Adrenal gland (tissue), 19 donors: ENCODE measurements at places on chromosomes 3 and 15. TPM values are rescaled to one million over a fixed set of nuclear protein-coding genes. Genes with fewer than 3 reads are reported as not detected.

The CDV3 gene
- total RNA-seq: 124 TPM

The KBTBD8 gene
- total RNA-seq: 0.84 TPM

The ITGB5 gene
- 172 TPM for total RNA-seq

GRCh38 chr3:188979669-188980310 lies 192.0 kb upstream of the TPRG1 start:
- DNase-seq: no peak

- DNase-seq: no peak
These were observed 232.0 kb upstream of the RASGRP1 start for GRCh38 chr15:38796589-38796988.

DNA sequence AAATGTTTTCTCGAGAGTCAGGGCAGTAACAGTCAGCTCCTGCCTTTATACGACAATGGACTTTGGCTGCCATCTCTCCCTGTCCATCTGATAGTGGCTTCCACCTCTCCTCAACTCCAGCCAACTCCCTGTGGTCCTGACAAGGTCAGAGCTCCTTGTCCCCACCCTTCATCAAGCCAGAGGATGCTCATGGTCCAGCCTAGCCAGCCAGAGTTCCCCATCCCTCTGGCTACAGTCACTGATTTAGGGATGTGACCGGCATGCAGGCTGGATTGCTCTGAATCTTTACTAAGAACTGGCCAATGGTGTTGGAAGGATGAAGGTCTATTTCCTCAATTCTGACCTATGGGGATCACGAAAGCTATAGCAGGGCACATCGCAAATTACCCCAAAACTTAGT lies 156.1 kb downstream of the OR4M2 start:
- DNase-seq: no peak

- DNase-seq: peak; percentile 41
These were observed 37.0 kb downstream of the FEM1B start for GRCh38 chr15:68314563-68314962.

- no peak for DNase-seq
These were observed 116.6 kb downstream of the DNAJB8 start for GRCh38 chr3:128349963-128350599.

The NR1D2 gene
- total RNA-seq: 29.7 TPM

DNA sequence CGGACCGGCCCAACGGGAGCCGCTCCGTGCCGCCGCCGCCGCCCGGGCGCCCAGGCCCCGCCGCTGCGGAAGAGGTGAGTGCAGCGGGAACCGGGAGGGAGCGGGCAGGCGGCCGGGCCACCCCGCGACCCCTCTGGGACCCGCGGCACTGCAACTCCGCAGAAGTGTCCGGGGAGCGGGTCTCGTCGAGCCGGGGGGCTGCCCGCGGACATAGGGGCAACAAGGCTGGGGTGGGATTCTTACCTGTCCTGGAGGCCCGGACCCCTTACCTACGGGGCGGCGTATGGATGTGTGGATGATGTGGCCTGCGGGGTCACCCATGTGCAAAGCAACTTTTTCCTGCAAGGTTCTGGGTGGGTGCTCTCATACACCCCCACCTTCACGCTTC lies 361 bp downstream of the SEMA3F start:
- DNase-seq: no peak

GRCh38 chr3:71956716-71957115 lies 171.8 kb upstream of the PROK2 start:
- no peak for DNase-seq

GRCh38 chr3:69174871-69175737 lies 52.7 kb upstream of the LMOD3 start:
- no peak for DNase-seq

DNA sequence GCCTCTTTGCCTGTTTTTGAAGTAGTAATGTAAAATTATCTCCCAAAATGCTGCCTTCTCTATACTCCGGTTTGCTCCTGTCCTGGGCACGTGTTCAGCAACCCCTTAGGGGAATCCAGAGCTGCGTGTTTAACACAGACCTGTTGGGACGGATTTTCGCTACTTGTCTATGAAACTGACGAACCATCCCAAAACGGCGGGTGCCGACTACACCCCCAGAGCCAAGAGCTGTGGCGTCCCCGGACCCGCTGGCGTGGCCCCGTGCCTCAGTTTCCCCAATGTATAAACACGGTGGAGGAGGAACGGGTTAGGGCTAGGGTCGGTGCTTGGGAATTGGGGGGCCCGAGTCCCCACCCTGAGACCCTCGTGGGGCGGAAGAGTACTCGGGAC lies 473 bp downstream of the FHIT start:
- DNase-seq: peak; percentile 48

- DNase-seq: peak; percentile 40
These were observed 123.8 kb downstream of the B3GALNT1 start for GRCh38 chr3:160981217-160981938.

- DNase-seq: no peak
These were observed 29.0 kb downstream of the KY start for GRCh38 chr3:134621854-134622253.

GRCh38 chr3:149090461-149090860 lies 4.1 kb upstream of the HLTF start:
- DNase-seq: no peak

The PLSCR5 gene
- not detected for total RNA-seq

DNA sequence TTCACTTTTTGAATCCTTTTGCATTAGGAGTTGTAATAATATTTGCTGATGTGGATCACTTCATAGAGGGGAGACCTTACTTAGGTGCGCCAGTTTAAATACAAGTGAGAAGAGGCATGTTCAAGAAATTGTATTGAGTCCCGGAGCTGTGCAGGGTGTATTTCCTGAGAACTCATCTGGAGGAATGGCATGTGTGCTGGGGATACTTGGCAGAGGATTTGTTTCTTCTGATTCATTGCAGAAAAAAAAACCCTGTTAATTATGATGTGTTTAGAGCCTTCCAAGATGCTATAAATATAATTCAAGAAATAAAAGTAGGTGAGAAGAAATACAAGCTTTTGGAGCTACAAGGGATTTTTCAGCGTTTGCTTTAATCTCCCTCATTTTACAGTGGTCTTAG lies 97.6 kb downstream of the TPRG1 start:
- no peak for DNase-seq

- DNase-seq: no peak
These were observed 28.9 kb downstream of the HACD3 start for GRCh38 chr15:65558997-65559760.

The GRK7 gene
- not detected for total RNA-seq

DNA sequence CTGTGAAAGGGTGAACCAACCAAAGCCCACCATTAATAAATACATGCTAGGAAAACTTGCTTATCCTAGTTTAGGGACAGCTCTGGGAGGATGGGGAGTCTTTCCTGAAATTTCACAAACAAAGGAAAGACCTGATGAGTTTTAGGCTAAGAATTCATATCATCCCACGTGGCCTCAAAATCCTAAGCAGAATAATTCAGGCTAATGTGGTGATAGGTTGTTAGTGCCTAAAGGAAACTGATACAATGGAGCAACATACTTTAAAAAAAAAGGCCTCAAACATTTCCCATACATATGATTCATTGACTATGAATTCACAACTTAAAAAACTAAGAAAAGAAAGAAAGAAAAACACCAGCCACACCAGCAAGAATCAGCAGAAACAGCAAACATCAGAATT lies 126.9 kb upstream of the CNTN4 start:
- DNase-seq: no peak

The ARGFX gene
- not detected for total RNA-seq

DNA sequence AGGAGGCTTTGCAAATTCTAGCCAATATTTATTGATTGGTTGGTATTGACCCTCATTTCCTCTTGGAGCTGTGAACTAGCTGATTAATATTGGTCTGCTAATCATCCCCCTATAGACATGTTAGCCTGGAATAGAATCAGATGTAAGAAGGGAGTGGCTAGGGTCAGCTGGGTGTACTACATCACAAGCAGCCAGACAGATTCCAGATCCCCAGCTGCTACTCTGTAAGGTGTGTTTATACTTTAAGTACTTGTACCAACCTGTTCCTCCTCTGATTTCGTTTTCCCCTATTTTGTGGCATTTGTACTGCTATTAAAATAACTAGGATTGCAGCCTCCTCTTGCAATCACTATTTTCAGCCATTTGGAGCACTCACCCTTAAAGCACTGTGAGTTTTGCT lies 49.9 kb downstream of the PARP15 start:
- no peak for DNase-seq

- peak; percentile 84 for DNase-seq
These were observed 326.8 kb downstream of the TUSC7 start for GRCh38 chr3:117036259-117036799.

The PGBD4 gene
- total RNA-seq: 2.0 TPM

DNA sequence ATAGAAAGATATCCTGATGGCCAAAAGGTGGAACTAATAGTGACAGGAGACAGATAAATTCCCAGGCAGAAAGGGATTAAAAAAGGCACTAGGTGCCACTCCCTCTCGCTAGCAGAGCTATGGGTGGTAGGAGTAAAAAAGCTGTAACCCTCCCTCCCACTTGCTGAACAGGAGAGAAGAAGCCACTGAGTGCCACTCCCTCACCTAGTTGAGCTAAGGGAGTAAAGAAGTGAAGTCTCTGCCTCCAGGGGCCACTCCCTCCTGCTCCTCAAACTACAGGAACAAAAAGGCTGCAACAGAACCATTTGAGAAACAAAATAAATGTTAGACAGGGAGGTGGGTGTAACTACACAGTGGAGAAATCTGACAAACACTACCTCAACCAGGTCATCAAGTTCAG lies 276.2 kb upstream of the EPHA6 start:
- no peak for DNase-seq

DNA sequence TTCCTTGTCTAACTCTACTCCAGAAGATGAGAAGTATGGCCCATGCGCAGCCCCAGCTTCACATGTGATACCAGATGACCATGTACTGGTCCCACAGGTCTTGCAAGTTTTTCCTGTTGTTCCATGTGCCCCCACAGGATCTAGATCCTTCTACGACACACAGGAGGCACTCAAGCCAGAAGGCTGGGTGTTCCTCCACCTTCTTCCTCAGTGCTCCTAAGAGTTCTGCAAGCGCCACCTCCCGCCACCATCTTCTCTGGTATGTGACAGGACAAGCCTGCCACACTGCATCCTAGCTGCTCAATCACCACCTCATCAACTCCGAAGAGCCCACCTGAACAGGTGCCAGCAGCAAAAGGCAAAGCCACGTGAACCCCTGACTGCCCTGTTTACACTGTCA lies 43.1 kb downstream of the XXYLT1 start:
- no peak for DNase-seq

GRCh38 chr15:65082303-65082953 lies 5.9 kb downstream of the KBTBD13 start:
- DNase-seq: no peak
